ENCODE measurements at places on chromosomes 13 and 19. TPM values are rescaled to one million over a fixed set of nuclear protein-coding genes. Genes with fewer than 3 reads are reported as not detected.

Gene SH2D3A
- total RNA-seq = not detected

Gene CYP4F2
- not detected for total RNA-seq

Gene ERICH4
- not detected for total RNA-seq

Gene ZNF486
- total RNA-seq = 0.50 TPM

Gene MYO1F
- total RNA-seq = 5.0 TPM

Gene BRSK1
- total RNA-seq = 1.1 TPM

Gene ZNF471
- total RNA-seq = 5.3 TPM

Gene LILRA1
- 0.34 TPM for total RNA-seq

Gene ACP7
- total RNA-seq = not detected

Gene CYP4F12
- not detected for total RNA-seq

Gene MAST1
- total RNA-seq = not detected

Gene SPIB
- total RNA-seq = not detected

Gene SH3GL1
- total RNA-seq = 16.0 TPM

Gene PSPC1
- total RNA-seq = 29.6 TPM

Gene GPC6
- 0.17 TPM for total RNA-seq

Gene TRPC4
- 0.59 TPM for total RNA-seq

Gene CASP14
- not detected for total RNA-seq

Gene RANBP3
- 48.7 TPM for total RNA-seq

Gene LGALS14
- not detected for total RNA-seq

Gene KANK3
- total RNA-seq = 7.1 TPM

Gene KASH5
- total RNA-seq = not detected
